ENCODE measurements at places on chromosomes 3 and 15. TPM values are rescaled to one million over a fixed set of nuclear protein-coding genes. Genes with fewer than 3 reads are reported as not detected.

FANCD2OS gene
- 0.27 TPM for polyA plus RNA-seq

- no peak for DNase-seq
These were observed at the start of gene CAMP for GRCh38 chr3:48222616-48223513. CAMP (plus strand) TSS chr3:48223495; CDS start chr3:48223512, 17 bp downstream.

CACNA2D2 gene
- 18.6 TPM for polyA plus RNA-seq

GRCh38 chr3:22450786-22451400 is 699.9 kb upstream of the ZNF385D start:
- DNase-seq = no peak

CDCP1 gene
- polyA plus RNA-seq = 0.62 TPM

DNA sequence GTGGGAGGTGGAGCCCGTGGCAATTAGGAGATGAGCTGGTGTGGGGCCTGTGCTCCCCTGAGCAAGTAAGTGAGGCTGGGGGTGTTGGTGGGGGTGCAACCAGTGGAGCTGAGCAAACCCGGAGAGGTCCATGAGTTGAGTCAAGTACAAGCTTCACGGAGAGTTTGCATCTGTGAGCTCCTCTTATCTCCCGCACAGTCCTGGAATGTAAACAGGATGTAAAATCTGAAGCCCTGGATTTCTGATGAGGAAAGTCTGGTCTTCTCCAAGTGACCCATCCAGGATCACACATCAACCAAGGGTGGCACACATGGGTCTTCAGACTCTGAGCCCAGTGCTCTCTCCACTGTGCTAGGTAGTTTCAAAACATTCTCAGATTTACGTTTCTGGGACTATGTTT is 67.8 kb downstream of the LSM3 start:
- no peak for DNase-seq

- DNase-seq = no peak
These were observed 43.4 kb downstream of the EEFSEC start for GRCh38 chr3:128196647-128197046.

GOLIM4 gene
- polyA plus RNA-seq = 113 TPM

- DNase-seq = no peak
These were observed 85.6 kb downstream of the BCHE start for GRCh38 chr3:165751637-165752036.

CHST2 gene
- 23.1 TPM for polyA plus RNA-seq

VEPH1 gene
- 56.3 TPM for polyA plus RNA-seq

DNA sequence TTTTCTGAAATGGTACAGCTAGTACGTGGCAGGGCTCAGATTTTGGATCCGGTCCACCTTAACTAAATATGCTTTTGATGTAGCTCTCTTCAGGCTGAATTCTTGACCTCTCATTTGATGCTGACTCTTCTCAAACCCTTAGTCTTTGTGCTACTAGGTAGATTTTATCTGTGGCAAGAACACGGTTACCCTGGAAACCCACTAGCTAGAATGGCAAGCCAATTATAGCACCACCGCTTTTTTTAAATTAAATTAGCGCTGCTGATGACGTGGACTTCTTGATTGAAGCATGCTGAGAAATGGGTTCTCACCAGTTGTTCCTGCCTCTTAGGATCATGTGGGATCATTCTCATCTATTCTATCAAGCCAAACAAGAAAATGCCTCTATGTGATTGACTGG is 421.5 kb downstream of the LPP start:
- no peak for DNase-seq

DNA sequence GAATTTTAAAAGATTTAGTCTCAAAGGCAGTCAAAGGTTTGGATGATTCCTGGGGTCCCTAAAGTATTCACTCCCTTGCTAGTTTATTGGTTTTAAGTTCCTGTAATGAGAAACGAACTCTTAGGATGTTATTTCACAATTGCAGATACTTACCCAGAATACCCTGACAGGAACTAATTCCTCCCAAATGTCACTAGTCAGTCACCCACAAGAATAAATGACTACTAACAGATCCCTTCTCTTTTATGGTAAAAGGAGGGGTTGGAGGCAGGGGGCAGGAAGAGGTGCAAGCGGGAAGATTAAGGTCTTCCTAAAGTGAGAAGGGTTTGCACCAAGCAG is 174.2 kb upstream of the SLC2A2 start:
- no peak for DNase-seq

GRCh38 chr3:161560008-161560637 is 63.5 kb downstream of the OTOL1 start:
- no peak for DNase-seq

DNA sequence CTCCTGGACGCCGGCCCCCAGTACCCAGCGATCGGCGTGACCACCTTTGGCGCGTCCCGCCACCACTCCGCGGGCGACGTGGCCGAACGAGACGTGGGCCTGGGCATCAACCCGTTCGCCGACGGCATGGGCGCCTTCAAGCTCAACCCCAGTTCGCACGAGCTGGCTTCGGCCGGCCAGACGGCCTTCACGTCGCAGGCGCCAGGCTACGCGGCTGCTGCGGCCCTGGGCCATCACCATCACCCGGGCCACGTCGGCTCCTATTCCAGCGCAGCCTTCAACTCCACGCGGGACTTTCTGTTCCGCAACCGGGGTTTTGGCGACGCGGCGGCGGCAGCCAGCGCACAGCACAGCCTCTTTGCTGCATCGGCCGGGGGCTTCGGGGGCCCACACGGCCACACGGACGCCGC is 956 bp downstream of the ZIC1 start:
- DNase-seq = no peak

- no peak for DNase-seq
These were observed 1441.5 kb downstream of the OTOL1 start for GRCh38 chr3:162938083-162938482.

- DNase-seq = no peak
These were observed 1046.6 kb upstream of the CFAP20DC start for GRCh38 chr3:60096403-60096802.

GOLGA6L7 gene
- polyA plus RNA-seq = 0.13 TPM

Data from left renal cortex interstitium (tissue), 4 donors.